ENCODE measurements at places on chromosomes 5 and 9. TPM values are rescaled to one million over a fixed set of nuclear protein-coding genes. Genes with fewer than 3 reads are reported as not detected.

Gene NMUR2
- total RNA-seq: not detected

Gene C5orf52
- not detected for total RNA-seq

Gene TMEM252
- not detected for total RNA-seq

Gene AK8
- 0.70 TPM for total RNA-seq

Gene PDE6A
- not detected for total RNA-seq

Gene RNF183
- 0.15 TPM for total RNA-seq

Gene ADGRD2
- not detected for total RNA-seq

Gene IFNK
- not detected for total RNA-seq

Gene PCDHA4
- total RNA-seq: 2.1 TPM

Gene RGS7BP
- total RNA-seq: 0.35 TPM

Gene OR13C9
- not detected for total RNA-seq

Gene IFNA21
- not detected for total RNA-seq

Gene CACFD1
- total RNA-seq: 17.6 TPM

Gene GARIN3
- total RNA-seq: not detected

GRCh38 chr5:65395526-65396155, 86.1 kb downstream of the ADAMTS6 start:
- no peaks in the 10 kb centered on the region for H3K36me3 ChIP-seq
- H3K4me1 ChIP-seq: no peaks in the 10 kb centered on the region
- H3K27ac ChIP-seq: no peak overlapping the region
- H3K27me3 ChIP-seq: no peaks in the 10 kb centered on the region
- H3K4me3 ChIP-seq: no peak overlapping the region

GRCh38 chr9:77475641-77476473, 172.3 kb downstream of the GNA14 start:
- H3K36me3 ChIP-seq: no peaks in the 10 kb centered on the region
- no peaks in the 10 kb centered on the region for H3K4me1 ChIP-seq
- H3K4me3 ChIP-seq: no peak overlapping the region
- H3K27ac ChIP-seq: no peak overlapping the region

- DNase-seq: no peak
- no peaks in the 10 kb centered on the region for H3K36me3 ChIP-seq
- peak overlapping the region; percentile 84 for H3K4me3 ChIP-seq
- peak overlapping the region; percentile 63 for H3K27ac ChIP-seq
- no peaks in the 10 kb centered on the region for H3K27me3 ChIP-seq
Observed at GRCh38 chr5:151772846-151773561, 1.2 kb downstream of the G3BP1 start.

GRCh38 chr5:29899583-29899982, 1293.9 kb upstream of the CDH6 start:
- H3K4me3 ChIP-seq: no peak overlapping the region
- DNase-seq: no peak
- no peaks in the 10 kb centered on the region for H3K27me3 ChIP-seq
- H3K27ac ChIP-seq: no peak overlapping the region

GRCh38 chr9:32867026-32867425, 83.7 kb downstream of the TMEM215 start:
- DNase-seq: no peak
- no peaks in the 10 kb centered on the region for H3K4me1 ChIP-seq
- no peak overlapping the region for H3K27ac ChIP-seq
- H3K36me3 ChIP-seq: no peaks in the 10 kb centered on the region
- H3K4me3 ChIP-seq: no peak overlapping the region

- H3K36me3 ChIP-seq: no peaks in the 10 kb centered on the region
- no peaks in the 10 kb centered on the region for H3K4me1 ChIP-seq
- no peak overlapping the region for H3K27ac ChIP-seq
- DNase-seq: no peak
Observed at GRCh38 chr5:169503886-169504285, 79.7 kb upstream of the SPDL1 start.

DNA sequence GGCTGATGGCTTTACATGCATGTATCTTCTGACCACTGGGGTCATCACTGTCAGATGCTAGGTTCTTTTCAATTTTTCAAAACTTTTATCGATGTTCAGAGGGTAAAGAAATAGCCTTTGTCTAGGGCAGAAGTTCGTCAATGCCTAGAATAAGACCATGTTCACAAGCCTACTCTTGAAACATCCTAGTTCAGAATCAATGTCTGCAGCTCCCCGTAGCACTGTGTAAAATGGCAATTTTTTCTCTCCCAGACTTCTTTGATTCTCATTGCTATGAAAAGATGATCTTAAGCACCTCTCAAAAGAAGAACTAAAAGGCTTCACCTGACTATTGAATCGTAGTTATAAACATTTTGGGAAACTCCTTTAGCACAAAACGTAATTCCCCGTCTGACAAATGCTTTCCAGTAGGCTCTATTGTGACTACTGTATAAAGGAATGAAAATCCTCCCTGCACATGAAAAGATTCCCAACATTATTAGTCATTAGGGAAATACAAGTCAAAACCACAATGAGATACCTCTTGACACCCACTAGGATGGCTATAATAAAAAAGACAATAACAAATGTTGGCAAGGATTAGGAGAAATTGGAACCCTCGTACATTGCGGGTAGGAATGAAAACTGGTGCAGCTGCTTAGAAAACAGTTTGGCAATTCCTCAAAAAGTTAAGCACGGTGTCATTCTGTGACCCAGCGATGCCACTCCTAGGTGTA, 263.5 kb downstream of the ARHGAP26 start:
- DNase-seq: no peak
- no peak overlapping the region for H3K4me3 ChIP-seq
- peaks cover 3% of the 10 kb centered on the region for H3K4me1 ChIP-seq
- H3K36me3 ChIP-seq: no peaks in the 10 kb centered on the region
- no peak overlapping the region for H3K27ac ChIP-seq

- no peak overlapping the region for H3K4me3 ChIP-seq
- no peaks in the 10 kb centered on the region for H3K36me3 ChIP-seq
- H3K27ac ChIP-seq: no peak overlapping the region
- H3K27me3 ChIP-seq: no peaks in the 10 kb centered on the region
- H3K4me1 ChIP-seq: no peaks in the 10 kb centered on the region
Observed at GRCh38 chr5:97118261-97119006, 24.0 kb downstream of the LIX1 start.

GRCh38 chr9:121357011-121357410, 13.0 kb downstream of the STOM start:
- DNase-seq: no peak
- H3K36me3 ChIP-seq: no peaks in the 10 kb centered on the region
- H3K4me1 ChIP-seq: peaks cover under 1% of the 10 kb centered on the region
- no peak overlapping the region for H3K27ac ChIP-seq

DNA sequence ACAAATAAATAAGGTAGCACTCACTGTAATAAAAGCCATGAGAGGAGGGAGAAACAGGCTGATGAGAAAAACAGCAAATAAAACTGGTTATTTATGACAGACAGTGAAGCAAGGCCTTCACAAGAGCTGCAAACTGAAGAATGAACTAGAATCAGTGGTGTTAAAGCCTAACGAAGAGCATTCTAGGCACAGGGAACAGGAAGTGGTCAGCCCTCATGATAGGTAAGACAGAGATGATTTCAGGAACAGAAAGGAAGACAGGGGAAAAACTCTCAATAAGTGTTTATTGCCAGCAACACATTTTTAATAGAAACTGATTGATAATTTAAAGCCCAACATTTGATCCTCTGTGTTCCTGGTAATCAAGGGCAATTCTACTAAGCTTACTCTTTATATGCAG, 124.5 kb downstream of the EDIL3 start:
- no peak for DNase-seq
- H3K4me3 ChIP-seq: no peak overlapping the region
- H3K27me3 ChIP-seq: no peaks in the 10 kb centered on the region
- H3K27ac ChIP-seq: no peak overlapping the region
- no peaks in the 10 kb centered on the region for H3K36me3 ChIP-seq

DNA sequence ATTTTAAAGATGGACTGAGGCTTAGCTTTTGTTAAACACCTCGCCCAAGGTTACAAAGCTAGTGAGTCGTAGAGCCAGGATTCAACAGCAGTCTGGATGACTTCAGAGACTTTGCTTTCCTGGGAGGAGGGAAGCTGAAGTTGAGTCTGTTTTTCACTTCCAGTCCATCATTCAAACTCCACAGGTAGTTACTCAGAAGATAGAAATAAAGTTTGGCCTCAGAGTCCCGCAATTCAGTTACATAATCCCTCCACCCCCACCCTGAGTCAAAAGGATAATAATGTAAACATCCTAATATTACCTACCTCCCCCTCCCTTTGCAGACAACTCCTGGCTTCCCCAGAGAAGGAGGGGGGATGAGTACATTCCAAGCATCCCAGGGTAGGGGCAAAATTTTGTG, 8.1 kb downstream of the HBEGF start:
- H3K4me1 ChIP-seq: no peaks in the 10 kb centered on the region
- H3K27me3 ChIP-seq: no peaks in the 10 kb centered on the region
- H3K4me3 ChIP-seq: no peak overlapping the region

DNA sequence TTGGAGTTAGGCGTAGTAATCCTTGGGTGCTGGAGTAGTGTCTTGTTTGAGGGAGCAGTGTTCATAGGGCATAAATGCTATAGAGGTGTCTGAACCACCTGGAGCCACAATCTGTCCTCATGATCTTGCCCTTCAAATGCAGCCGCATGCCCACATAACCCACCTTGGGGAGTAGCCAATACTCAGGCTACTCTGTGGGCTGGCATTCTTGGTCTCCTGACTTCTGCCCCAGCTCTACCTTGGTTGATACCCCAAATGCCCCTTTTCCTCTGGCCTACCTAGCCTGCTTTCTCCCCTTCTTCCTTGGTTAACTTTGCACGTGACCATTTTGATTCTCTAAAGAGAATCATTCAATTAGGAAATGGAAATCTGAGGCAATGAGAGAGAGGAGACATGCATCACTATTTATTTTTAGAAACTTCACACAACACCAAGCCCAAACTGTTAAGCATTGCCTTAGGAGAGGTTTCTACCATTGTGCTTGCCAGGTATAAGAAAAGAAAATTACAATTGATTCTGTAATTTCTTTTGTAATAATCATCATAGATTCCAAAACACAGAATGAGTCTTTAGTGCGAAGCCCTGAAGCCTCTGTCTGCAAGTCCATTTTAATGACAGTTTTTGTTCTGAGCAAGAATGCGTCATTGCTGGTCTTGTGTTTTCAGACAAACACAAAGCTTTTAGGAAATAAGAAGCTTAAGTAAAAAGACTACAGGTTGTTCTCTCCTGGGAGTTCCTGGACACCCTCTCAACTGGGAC, 135.2 kb downstream of the C9orf152 start:
- no peaks in the 10 kb centered on the region for H3K36me3 ChIP-seq
- H3K4me1 ChIP-seq: no peaks in the 10 kb centered on the region
- DNase-seq: no peak
- H3K27me3 ChIP-seq: no peaks in the 10 kb centered on the region
- H3K27ac ChIP-seq: no peak overlapping the region
- no peak overlapping the region for H3K4me3 ChIP-seq

- H3K4me1 ChIP-seq: peaks cover 15% of the 10 kb centered on the region
- H3K4me3 ChIP-seq: no peak overlapping the region
- H3K27ac ChIP-seq: no peak overlapping the region
- no peaks in the 10 kb centered on the region for H3K27me3 ChIP-seq
- peak; percentile 18 for DNase-seq
- no peaks in the 10 kb centered on the region for H3K36me3 ChIP-seq
Observed at GRCh38 chr5:98510143-98510985, 263.1 kb upstream of the RGMB start.

GRCh38 chr9:27339661-27340284, 42.8 kb upstream of the EQTN start:
- H3K4me3 ChIP-seq: no peak overlapping the region
- H3K27me3 ChIP-seq: no peaks in the 10 kb centered on the region
- no peak for DNase-seq
- no peaks in the 10 kb centered on the region for H3K36me3 ChIP-seq
- H3K27ac ChIP-seq: no peak overlapping the region
- peaks cover 7% of the 10 kb centered on the region for H3K4me1 ChIP-seq

DNA sequence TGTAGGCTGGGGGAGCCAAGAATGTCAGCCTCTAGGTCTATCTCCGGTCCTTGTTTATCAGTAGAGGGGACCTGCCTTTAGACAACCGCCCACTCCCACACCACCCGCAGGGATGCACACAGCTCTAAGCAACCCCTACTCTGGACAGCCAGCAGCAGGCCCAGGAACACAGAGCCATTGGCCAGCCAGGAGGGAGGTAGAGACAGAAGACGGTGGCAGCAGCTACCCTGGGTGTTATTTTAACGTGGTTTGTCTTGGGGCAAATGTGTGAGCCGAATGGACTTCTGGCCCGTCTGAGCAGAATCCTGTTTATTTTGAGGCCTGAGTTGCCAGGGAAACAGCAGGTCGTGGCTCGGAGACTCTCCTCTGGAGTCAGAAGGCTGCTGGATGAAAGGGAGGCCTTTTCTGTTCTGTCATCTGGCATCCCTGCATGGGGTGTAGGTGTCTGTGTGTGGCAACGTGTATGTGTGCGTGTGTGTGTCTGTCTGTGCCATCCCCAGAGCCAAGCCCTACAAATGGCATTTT, 382 bp upstream of the FGF1 start:
- no peaks in the 10 kb centered on the region for H3K27me3 ChIP-seq
- H3K4me3 ChIP-seq: no peak overlapping the region
- H3K27ac ChIP-seq: no peak overlapping the region
- peaks cover 5% of the 10 kb centered on the region for H3K4me1 ChIP-seq
- DNase-seq: no peak

GRCh38 chr5:178326374-178326715, 93.7 kb upstream of the PHYKPL start:
- peaks cover 2% of the 10 kb centered on the region for H3K4me1 ChIP-seq
- H3K27me3 ChIP-seq: no peaks in the 10 kb centered on the region
- no peaks in the 10 kb centered on the region for H3K36me3 ChIP-seq
- DNase-seq: peak; percentile 22
- H3K27ac ChIP-seq: no peak overlapping the region
- H3K4me3 ChIP-seq: no peak overlapping the region

GRCh38 chr5:171422902-171423663, 3.6 kb downstream of the FGF18 start:
- H3K27ac ChIP-seq: no peak overlapping the region
- no peaks in the 10 kb centered on the region for H3K27me3 ChIP-seq
- H3K4me1 ChIP-seq: peaks cover 14% of the 10 kb centered on the region
- peak; percentile 44 for DNase-seq
- no peaks in the 10 kb centered on the region for H3K36me3 ChIP-seq

DNA sequence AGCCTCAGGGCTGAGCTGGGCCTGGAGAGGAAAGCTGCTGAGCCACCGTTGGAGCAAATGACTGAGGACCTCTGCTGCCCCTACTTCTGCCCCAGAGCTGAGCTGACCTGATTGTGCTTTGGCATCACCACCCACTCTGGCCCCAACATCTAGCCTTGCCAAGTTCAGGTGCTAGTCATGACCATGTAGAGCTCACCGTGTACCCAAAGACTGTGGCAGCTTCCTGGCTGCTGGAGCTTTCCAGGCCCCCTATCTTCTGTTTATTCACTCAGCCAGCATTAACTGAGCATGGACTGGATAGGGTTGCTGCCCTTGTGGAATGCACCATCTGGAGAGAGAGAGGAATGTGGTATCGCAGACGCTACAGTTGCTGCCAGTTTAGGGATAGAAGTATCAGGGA, 49.1 kb downstream of the JADE2 start:
- H3K4me1 ChIP-seq: no peaks in the 10 kb centered on the region
- no peak for DNase-seq
- H3K27ac ChIP-seq: no peak overlapping the region
- no peak overlapping the region for H3K4me3 ChIP-seq
- no peaks in the 10 kb centered on the region for H3K27me3 ChIP-seq
- H3K36me3 ChIP-seq: peaks cover 36% of the 10 kb centered on the region
